ENCODE measurements at places on chromosomes 6 and 20.

DNA sequence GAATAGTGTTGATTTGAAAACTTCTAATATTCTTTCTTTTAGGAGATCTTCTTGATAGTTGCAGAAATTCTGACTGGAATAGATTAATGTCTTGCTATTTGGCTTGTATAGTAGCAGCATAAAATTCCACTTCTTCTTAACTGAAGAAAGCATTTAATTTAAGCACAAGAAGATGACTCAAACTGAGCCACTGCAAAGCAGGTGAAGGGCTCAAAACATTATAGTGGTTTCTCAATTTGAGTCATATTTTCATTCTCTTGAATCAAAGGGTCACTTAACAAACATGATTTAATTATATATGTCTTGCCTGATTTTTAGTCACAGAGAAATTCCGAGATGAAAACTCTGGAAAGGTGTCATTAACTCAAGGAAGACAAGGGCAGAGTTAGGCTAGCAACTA lies 239.3 kb downstream of the ZNF217 start:
- no peak for DNase-seq

- no peak for DNase-seq
Measured at GRCh38 chr20:33704197-33704924, 15.7 kb downstream of the PXMP4 start.

GRCh38 chr6:89862273-89862672 lies 32.0 kb upstream of the GJA10 start:
- no peak for DNase-seq

DNA sequence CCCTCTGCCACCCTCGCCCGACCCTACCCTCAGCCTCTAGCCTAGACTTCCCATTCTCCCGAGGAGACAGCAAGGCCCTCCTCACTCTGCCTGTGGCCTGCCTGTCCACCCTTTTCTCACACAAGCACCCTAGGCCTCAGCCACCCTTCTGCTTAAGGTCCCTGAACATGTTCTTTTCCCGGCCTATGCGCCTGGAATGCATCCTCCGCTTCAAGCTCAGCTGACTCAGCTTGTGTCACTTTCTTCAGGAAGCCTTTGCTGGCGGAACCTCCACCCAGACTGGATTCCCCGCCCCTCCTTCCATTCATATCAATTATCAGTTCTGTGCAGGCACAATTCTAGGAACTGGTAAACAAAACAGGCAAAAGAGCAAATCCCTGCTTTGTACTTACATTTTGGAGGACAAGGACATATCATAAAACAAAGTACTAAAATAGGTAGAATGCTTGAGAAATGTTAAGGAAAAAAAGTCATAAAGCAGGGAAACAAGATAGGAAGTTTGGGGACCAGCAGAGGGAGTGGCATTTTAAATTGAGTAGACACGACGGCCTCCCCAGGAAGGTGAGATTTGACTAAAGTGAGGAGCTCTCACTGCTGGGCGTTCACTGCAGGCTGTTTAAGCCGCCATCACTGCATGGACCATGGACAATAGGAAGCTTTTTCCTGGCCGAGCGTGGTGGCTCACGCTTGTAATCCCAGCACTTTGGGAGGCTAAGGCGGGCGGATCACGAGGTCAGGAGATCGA lies 17.9 kb upstream of the SNHG17 start:
- no peak for DNase-seq

GRCh38 chr6:39934131-39934757 lies at the start of gene MOCS1:
Gene MOCS1, minus strand, starts transcription at chr6:39934462. Its CDS starts 45 bp downstream, at chr6:39934417.
- peak; percentile 8 for DNase-seq

DNA sequence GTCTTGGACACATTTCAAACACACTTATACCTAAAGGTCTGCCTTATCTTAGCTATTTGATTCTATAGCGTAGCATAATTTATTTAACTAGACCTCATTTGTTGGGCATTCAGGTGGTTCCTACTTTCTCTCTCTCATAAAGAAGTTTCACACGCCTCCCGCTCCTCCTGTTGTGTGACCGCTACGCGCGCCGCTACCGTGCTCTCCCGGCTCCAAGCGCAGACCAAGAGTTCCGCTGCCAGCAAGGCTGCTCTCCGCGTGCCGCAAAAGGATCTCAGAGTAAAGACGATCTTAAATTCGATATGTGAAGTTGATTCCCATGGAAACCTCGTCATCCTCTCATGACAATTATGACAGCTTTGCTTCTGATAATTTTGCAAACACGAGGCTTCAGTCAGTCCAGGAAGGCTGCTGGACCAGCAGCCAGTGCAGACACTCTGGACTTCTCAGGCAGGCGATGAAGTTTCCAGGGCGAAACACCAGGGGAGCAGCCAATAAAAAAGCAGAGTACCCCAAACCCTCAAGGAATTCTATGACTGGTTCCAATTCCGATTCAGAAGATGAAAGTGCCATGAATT lies 20.4 kb downstream of the PRSS16 start:
- no peak for DNase-seq

GRCh38 chr6:139186242-139186641 lies 51.4 kb downstream of the HECA start:
- DNase-seq = no peak

DNA sequence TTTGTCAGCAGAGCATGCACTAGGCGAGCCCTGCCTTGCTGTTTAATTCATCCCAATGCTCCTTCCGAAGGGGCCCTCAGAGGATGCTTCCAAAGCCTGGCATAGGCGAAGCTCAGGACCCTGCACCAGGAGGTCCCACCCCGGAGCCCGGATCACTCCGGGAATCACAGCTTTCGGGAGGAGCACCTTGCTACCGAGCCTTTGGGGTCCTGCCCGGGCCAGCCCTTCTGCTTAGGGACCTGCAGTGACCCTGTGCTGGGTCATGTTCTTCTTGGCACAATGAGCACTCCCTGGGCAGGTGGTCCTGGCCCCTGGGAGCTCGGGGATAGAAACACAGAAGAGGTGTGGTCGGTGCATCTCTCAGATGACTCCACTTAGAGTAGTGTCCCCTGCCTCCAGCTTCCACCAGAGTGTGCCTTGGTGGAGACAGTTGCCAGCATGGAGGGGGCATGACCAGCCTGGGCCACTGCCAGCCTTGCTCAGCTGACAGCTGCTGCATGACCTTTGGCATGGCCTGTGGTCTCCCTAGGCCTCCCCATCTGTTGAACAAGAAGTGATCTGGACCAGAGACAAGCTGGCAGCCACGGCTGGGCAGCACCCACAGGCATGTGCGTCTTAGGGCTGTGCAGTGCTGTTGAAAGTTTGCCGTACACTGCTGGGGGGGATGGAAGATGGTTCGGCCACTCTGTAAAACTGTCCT lies 44.7 kb upstream of the SLCO4A1 start:
- DNase-seq = no peak

DNA sequence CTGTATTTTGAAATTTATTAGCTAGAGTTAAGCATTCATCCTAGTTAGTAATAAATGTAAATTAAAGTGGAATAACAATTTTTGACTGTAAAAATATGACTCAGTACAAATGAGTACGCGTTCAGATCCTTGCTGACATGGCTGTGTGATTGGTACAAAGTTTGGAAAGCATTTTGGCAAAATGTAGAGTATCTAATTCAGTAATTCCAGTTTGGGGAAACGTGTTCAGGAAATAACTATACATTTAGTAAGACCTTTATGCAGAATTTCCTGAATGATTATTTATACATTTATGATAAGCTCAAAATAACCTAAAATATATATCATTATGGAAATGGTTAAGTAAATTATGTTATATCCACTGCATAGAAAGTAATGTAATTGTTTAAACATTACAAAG lies 8.0 kb downstream of the VTA1 start:
- no peak for DNase-seq

DNA sequence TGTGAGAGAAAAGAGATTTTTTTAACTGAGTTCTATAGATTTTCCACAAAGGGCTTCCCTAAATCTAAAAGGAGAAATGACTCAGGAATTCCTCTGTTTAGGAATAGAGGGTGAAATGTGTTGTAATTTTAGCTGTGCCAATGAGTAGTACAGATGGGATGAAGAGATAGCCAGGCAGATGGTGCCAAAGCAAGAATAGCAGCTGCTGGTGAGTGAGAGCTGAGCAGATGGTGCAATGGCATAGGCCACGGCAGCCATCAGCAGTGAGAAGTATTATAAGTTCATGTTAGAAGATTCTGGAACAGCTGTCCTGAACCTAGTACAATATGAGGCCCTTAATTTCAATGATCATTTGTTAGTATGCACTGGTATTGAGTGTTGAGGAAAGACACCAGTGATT lies 40.2 kb upstream of the CRISP1 start:
- DNase-seq = no peak

GRCh38 chr20:49569411-49570115 lies 1.6 kb upstream of the PTGIS start:
- no peak for DNase-seq

GRCh38 chr20:4813863-4814695 lies 92.4 kb downstream of the PRND start:
- peak; percentile 32 for DNase-seq

DNA sequence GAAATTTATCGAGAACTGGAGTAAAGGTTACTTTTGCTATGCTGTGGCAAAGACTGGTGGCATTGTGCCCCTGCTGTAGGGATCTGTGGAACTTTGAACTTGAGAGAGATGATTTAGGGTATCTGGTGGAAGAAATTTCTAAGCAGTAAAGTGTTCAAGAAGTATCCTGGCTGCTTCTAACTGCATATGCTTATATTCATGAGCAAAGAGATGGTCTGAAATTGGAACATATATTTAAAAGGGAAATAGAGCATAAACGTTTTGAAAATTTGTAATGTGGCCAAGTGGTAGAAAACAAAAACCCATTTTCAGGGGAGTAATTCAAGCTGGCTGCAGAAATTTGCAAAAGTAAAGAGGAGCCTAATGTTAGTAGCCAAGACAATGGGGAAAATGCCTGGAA lies 12.3 kb upstream of the UFL1 start:
- DNase-seq = no peak

DNA sequence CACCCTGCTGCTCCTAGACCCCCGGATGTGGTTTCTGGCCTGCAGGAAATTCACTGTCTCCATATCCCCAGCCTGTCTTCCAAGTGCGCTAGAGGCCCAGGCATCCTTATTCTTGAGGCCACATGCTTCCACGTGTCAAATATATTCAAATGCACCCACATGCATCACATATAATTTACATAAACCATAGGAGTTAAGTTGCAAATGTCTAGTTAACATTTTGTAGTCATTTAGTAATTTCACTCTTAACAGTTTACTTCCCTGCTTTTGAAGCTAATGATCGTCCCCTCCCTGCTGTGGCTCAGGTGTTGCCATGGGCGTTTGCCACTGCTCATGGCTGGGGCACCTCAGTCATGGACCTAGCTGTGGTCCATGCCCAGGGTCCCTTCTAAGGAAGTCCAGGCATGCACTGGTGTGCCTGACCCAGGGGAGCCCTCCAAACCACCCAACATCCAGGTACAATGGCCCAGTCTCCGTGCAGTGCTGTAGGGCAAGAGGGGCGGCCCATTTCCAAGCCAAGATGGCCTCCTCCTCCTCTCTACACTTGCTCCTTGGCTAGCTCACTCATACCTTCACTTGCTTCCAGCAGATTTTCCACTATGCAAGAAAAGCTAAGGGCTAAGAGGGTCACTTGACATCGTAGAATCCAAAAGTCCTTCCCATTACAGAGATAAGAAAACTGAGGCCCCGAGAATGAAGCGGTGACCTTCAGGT lies 42.4 kb downstream of the FGD2 start:
- no peak for DNase-seq

GRCh38 chr20:6744180-6744579 lies 23.3 kb upstream of the BMP2 start:
- no peak for DNase-seq

DNA sequence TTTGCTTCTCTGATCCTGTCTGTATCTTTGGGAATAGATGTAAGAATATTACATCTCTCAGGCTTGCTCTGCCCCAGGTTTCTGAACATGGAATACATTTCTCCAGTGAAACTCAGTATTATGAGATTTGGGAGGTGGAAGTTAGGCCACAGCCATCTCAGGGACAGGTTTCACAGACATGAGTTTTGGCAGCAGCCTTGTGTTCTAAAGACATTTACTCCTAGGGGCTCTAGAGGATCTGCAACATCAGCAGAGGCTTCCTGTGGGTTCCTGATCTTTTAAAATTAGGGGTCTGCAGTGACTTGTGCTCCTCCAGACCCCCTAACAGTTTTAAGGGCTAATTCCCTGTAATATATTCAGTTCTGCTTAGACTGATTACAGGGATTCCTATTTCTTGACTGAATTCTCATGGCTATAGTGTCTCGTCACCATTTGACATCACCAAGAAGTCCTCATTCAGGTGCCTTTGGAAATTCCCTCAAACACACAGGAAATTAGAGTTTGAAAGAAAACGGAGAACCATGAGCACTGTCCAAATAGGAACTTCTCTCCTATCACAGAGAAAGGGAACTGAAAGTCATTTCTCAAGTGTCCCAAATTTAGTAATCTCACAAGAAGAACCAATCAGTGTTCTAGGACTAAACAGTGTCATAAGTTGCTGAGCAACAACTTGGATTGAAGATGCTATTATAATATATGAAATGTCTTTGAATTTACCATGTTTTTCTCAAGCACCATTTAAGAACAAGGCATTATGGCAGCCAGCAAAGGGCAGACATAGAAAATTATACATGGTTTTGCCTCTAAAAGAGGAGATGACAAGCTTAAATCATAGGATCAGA lies 2.5 kb upstream of the HLA-DRA start:
- DNase-seq = no peak

- DNase-seq = no peak
Measured at GRCh38 chr6:157989541-157990289, 8.1 kb downstream of the SYNJ2 start.

Data from stimulated activated CD4-positive, alpha-beta T cell treated with anti-CD3 and anti-CD28 coated beads, TNF-alpha, amount 100 ng/mL, for 48 hours (primary cell).